Activated T-cell treated with anti-CD3 and anti-CD28 coated beads for 24 hours (primary cell): ENCODE measurements at places on chromosomes 13 and 19.

- DNase-seq = no peak
Observed at GRCh38 chr13:73171926-73172325, 113.1 kb downstream of the KLF5 start.

DNA sequence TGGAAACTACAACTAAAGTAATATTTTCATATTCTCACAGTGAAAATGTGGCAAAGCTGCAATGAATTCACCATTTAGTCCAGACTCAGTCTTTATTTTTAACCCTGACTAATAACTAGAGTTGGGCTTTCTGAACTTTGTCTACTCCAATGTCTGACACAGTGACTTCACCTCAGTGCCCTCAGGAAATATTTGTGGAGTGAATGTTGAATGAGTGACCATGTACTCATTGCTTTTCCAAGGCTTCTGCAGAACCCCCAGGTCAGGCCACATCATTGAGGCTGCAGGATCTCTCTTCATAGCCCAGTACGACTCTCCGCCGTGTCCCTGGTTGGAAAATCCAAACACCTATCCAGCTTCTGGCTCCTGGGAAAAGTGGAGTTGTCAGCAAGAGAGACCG is 1.8 kb downstream of the ZNF175 start:
- DNase-seq = no peak

DNA sequence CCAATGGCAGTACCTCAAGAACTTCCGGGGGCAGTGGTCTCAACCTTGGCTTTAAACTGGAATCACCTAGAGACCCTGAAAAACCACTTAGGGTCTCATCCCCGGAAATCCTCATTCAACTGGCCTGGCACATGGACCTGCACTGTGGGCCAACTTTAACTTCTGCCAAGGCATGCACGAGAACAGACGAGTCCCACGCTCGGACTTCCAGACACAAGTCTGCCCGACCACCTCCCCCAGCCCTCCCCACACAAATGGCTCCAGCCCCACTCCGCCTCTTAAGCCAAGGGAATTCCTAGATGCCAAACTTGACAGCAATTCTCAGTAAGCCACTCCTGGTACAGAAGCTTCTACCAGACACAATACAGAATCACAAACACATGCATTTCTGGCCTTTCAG is 114.0 kb downstream of the STK24 start:
- DNase-seq = no peak

GRCh38 chr19:45670670-45671453 is 2.8 kb downstream of the GIPR start:
- no peak for DNase-seq
